ENCODE measurements at places on chromosomes 5 and 9. TPM values are rescaled to one million over a fixed set of nuclear protein-coding genes. Genes with fewer than 3 reads are reported as not detected.

DNA sequence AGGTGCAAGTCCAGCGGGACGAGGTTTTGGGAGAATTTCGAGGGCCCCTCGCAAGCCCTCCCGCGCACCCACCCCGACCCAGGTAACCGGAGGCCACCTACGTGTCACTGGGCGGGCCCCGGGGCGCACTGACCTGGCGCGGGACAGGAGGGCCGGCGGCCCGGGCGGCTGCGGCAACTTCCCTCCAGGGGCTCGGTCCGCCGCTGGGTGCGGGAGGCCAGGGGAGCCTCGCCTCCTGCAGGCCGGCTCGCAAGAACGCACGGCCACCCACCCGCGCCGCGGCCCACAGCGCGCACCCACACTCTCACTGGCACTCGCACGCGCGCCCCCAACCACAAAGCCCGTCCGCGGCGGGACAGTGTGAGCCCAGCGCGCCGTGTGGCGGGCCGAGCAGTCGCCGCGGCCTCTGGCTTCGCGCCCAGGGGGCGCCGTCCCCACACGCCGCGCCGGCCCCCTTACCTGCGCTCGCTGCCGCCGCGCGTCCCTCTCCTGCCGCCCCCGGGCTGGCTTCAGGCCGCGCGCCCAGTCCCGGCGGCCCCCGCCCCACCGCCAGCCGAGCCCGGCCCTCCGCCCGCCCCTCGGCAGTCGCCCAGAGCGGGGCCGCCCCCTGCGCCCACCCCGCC, 451 bp downstream of the LPAR1 start:
- peak; percentile 45 for DNase-seq

Gene TOR1A
- 43.5 TPM for polyA plus RNA-seq

DNA sequence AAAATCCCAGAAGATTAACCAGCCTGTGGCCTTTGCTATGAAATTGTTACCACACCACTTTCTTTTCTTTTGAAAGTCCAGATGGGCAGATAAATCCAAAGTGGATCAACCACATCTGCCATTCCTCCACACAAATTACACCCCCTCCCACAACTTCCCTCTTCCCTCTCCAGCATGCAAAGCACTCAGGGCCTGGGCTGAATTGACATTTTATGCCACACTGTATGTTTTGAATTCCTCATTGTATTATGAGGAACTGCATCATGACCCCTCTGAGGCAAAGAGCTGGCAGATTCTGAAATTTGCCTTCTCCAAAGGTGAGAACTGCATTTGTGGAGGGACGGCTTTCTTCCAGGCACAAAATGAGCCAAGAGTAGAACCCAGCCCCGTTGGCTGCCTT, 589.2 kb upstream of the KLF4 start:
- DNase-seq, result no peak

DNA sequence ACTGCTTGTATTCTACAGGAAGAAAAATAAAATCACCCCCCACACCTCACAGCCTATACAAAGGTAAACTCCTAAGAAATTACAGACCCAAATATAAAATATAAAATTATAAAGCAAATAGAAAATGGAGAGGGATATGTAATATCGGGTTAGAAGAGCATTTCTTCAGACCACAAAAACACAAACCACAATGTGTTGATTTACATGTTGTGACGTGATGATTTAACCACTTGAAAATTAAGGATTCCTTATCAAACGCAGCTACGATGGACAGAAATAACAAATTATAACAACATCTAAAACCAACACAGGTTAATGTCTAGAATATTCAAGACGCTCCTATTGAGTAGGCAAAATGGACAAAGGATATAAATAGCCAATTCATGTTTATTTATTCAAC, 26.3 kb downstream of the SSBP2 start:
- no peak for DNase-seq

GRCh38 chr5:23268136-23268535, 239.3 kb upstream of the PRDM9 start:
- DNase-seq, result no peak

Gene PKD2L2
- 0.31 TPM for polyA plus RNA-seq

- no peak for DNase-seq
Observed at GRCh38 chr9:86516564-86516963, 162.4 kb upstream of the TUT7 start.

GRCh38 chr9:127121628-127122175, 733 bp downstream of the ANGPTL2 start:
- DNase-seq, result no peak

DNA sequence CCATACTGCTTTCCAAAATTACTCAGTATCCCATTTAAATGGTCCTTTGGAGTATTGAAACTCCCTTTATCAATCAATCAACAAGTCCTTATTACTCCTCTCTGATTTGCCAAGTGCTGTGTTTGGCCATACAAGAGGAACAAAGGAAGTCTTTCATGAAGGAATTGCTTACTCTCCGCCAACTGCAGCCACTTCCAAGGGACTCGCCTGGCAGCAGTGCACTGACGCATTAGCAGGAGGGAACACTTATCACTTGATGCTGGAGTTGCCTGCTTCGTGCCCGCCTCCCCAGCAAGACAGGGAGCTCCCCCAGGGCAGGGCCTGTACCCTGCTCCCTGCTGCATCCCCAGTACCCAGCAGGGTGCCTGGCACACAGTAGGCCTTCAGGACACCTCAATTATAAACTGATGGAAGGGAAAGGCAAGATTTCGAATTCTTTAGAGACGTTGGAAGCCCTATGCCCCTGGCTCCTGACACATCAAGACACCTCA, 97.9 kb downstream of the CRB2 start:
- no peak for DNase-seq

DNA sequence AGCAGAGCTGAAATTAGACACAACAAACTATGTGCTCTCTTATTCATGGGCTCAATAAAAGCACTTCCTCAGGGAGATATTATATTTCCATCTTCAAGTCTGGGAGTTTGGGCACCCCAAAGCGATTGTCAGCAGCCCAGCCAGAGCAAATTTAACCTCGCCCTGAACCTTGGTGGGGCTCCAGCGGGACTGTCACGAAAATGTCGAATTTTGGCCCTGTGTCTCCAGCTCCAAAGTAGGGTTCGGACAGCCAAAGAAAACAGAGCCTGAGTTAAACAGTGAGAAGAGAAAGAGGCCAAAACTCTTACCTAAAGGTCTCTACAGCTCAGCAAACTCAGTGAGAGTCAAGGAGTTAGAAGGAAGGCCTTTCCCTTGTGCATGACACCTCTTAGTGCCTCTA, 432.9 kb downstream of the SPATA31D1 start:
- no peak for DNase-seq

Gene MED22
- polyA plus RNA-seq, result 33.4 TPM
